ENCODE measurements at places on chromosomes 12 and 14. TPM values are rescaled to one million over a fixed set of nuclear protein-coding genes. Genes with fewer than 3 reads are reported as not detected.

DNA sequence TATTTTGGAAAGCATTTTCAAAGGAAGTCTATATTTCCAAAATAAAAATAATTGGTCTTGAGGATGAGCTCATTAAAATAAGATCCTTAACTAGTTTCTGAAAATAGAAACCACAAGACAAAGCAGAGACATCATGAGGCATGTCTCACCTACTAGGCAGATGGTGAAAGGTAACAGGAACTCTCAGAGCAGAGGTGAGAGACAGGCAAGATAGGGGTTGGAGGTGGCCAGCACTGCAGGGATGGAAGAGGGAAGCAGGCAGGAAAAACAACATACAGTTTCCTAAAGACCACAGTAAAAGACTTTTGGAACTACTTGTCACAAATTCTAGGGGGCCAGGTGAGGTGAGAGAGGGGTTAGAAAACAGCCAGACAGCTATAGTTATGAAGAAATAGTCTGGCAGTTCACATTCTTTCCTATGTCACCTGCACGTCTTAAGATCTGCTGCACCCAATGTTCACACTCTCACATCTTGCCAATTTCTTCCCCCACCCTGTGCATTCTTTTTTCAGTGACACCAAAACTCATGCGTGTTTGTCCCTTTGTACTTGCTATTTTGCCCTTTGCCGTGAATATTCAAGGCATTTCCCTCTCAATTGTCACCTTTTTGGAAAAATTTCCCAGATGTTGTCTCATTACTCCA is 341.7 kb upstream of the KITLG start:
- no peak for DNase-seq

GRCh38 chr12:2152134-2152533 is 99.3 kb downstream of the CACNA1C start:
- no peak for DNase-seq

DNA sequence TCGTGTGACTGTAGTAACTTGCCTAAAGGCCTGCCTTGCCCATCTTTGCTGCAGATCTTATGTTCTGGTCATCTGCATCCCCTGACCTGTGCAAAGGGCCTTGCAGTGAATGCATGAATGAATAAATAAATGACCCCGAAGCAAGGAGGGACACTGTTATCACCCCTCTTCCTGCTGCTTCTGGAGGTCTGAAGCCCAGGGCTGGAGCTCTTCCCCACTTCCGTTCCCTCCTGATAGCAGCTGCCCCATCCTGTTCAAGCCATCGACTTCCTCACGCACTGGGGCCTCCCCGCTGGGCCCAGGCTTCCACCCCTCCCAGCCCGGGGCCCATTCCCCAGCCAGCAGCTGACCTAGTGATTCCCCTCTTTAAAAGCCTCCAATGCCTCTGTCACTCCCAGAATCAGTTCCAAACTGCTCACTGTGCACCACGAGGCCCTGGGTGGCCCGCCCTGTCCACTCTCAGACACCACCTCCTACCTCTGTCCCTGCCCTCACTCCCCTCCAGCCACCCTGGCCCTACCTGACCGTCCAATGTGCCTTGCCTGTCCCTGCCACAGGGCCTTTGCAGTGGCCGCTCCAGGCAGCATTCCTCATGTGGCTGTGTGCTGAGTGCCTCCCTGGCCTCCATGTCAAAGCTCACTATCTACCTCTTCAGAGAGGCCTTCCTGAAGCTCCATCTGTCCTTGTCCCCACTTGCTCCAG is 78.6 kb downstream of the SCARB1 start:
- no peak for DNase-seq

DNA sequence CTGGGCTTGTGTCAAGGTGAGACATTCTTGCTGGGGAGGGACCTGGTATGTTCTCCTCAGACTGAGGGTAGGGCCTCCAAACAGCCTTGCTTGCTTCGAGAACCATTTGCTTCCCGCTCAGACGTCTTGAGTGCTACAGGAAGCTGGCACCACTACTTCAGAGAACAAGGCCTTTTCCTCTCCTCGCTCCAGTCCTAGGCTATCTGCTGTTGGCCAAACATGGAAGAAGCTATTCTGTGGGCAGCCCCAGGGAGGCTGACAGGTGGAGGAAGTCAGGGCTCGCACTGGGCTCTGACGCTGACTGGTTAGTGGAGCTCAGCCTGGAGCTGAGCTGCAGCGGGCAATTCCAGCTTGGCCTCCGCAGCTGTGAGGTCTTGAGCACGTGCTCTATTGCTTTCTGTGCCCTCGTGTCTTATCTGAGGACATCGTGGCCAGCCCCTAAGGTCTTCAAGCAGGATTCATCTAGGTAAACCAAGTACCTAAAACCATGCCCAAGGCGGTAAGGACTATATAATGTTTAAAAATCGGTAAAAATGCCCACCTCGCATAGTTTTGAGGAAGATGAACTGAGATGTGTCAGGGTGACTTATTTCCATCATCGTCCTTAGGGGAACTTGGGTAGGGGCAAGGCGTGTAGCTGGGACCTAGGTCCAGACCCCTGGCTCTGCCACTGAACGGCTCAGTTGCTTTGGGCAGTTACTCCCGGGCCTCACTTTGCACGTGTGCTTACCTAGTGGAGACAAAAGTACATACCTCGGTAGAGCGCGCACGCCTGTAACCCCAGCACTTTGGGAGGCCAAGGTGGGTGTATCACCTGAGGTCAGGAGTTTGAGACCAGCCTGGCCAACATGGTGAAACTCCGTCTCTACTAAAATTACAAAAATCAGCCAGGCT is 4.3 kb downstream of the GAPDH start:
- peak; percentile 56 for DNase-seq

DNA sequence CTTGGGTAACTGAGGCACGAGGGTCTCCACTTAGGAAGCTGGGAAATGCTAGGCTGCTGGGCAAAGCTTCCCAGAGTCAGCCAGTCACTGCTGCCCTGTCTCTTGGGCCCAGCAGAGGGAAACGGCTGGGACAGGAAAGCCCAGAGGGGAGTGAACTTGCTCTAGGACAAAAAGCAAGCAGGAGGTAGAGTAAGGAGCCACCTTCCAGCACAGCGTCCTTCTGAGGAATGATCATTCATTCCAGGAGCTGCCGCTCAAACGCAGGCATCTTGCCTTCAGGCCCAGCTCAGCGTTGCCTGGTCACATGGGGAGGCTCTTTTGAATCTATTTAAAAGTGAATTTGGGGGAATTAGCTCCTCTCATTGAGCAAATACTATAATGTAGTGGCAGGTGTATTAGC is 118.6 kb downstream of the CRACR2A start:
- DNase-seq: no peak

Gene KCNC2
- not detected for total RNA-seq

Gene GPX2
- not detected for total RNA-seq

All from MG63 (cell line).